ENCODE measurements at places on chromosomes 5 and 9. TPM values are rescaled to one million over a fixed set of nuclear protein-coding genes. Genes with fewer than 3 reads are reported as not detected.

The PHF24 gene
- under 0.01 TPM for total RNA-seq

The KCNIP1 gene
- not detected for total RNA-seq

The RBM27 gene
- 11.6 TPM for total RNA-seq

The IRX4 gene
- total RNA-seq: 23.0 TPM

The CDKN2B gene
- total RNA-seq: 64.8 TPM

The SIL1 gene
- 44.9 TPM for total RNA-seq

The CBY3 gene
- total RNA-seq: not detected

Measured in airway epithelial cell (primary cell).